ENCODE measurements at places on chromosomes 12 and 14.
A peak's percentile ranks its signal among the peaks of the same experiment; 100 is the strongest.

GRCh38 chr14:90383731-90384542 is 12.9 kb upstream of the CALM1 start:
- DNase-seq, result no peak

DNA sequence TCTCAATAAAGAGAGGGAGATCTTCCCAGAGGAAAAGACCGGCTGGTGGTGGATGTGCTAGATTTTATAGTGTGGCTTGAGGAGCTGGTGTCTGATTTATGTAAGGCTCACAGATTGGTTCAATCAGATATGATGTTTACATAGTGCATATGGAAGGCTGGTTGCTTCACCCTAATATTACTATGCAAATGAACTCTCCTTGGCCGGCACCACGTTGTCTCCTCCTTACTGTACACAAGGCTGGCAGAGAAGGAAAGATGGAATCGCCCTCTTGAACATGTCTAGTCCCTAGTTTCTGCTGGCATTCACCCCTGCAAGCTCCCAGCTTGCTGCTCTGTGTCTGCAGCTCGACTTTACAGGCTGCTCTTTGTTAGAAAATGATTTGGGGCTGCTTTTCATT is 8.9 kb downstream of the FAM186A start:
- DNase-seq, result no peak

DNA sequence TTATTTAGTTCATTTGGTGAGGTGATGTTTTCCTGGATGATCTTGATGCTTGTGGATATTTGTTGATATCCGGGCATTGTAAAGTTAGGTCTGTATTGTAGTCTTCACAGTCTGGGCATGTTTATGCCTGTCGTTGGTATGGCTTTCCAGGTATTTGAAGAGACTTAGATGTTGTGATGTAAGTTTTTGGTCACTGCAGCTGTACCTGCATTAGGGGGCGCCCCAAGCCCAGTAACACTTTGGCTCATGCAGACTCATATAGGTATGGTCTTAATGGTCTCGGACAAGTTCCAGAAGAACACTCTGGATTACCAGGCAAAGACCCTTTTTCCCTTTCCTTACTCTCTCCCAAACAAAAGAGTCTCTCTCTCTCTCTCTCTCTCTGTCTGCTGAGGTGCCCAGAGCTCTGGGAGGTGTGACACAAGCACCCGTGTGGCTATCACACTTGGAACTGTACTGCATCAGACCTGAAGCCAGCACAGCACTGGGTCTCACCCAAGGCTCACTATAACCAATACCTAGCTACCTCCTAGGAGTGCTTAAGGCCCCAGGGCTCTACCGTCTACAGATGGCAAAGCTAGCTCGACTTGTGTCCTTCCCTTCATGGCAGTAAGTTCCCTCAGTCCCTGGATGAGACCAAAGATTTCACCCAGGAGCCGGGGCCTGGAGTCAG is 425.8 kb upstream of the ATXN7L3B start:
- DNase-seq, result no peak

DNA sequence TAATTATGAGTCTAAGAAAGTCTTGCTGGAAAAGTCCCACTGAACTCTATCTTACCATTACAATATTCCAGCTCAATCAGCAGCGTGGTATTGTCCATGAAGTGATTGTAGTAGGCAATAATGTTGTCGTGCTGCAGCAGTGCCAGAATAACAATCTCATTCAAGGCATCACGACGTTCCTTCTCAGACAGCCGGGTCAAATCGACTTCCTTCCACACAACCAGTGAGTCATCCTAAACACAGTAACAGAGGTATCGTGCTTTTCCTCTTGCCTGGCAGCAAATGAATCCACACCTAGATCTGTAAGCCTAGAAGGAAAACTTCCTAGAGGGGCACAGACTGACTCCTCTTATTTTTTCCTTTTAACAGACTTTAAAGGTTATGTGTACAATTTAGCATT is 2.9 kb downstream of the NEK9 start:
- DNase-seq, result peak; percentile 49

DNA sequence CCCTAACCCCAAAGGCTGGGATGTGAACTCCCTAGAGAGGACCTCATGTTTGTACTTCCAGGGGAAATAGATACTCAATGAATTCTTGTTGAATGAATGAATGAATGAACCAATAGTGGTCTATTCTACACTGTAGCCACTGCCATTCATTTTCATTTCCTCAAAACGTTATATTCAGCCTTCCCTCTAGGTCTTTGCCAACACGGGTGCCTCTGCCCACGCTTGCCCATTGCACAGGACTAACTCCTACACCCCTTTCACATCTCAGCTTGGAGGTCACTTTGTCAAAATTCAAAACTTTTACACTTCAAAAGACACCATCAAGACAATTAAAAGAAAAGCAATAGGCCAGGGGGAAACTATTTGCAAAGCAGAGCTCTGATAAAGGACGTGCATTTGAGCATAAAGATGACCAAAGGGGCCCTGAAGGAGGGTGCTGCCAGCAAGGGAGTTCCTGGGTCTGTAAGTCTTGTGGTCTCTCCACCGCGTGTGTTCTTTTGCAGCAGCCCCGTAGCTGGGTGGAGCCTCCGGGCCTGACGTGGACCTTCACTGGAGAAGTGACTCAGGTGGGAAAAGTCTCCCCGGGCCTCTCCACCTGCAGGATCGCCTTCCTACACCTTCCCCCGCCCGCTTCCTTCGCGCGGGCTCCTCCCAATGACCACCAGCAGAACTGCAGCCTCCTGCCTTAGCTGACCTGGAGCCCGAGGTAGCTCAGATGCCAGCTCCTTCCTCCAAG is 31.5 kb downstream of the TMEM63C start:
- peak; percentile 12 for DNase-seq

GRCh38 chr12:29455087-29455486 is 42.4 kb downstream of the OVCH1 start:
- no peak for DNase-seq

DNA sequence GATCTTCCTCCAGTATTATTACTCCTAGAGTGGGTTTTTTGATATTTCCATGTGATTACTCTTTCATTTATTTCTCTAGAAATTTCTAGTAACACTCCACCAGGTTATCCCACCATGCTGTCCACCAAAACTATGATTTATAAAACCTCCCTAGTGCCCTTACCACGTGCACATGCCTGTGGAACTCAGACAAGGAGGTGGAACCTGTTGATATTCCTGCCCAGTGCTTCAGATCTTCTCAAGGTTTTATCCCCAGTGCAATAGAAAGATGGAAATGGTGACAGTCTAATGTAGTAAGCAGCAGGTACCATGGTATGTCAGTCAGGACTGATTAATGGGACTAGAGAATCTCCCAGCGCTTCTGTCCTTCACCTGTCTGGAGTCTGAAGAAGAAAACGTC is 3.5 kb upstream of the ARF3 start:
- DNase-seq, result no peak

Data from MV-4-11 (cell line).